ENCODE measurements at places on chromosomes 2 and 18.
A peak's percentile ranks its signal among the peaks of the same experiment; 100 is the strongest.

- no peak for DNase-seq
Measured at GRCh38 chr2:62631160-62632085, 74.1 kb upstream of the EHBP1 start.

DNA sequence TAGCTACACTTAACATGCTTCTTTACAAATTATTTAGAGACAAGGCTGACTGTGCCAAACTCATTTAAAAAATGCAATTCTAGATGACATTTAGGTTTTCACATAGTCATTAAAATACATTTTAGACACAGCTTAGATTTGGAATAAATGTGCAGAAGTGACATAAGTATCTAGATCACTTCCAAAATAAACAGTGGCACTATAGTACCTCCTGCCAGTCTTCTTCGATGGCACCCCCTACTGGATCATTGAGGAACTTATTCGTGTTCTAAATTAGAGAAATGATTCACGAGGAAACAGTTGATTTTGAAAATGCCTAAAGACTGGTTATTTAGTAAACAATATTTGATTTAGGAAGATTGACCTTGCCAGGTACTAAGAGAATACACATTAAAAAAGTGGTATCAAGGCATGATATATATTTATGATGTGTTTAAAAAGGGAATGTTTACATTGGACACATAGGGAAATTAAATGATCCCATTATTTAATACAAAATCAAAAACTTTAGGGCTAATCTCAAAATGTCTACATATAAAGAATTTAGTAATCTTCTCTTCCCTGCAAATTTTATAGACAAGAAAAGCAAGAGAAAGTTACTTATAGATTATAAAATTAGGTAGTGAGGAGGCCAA, 323.9 kb downstream of the XIRP2 start:
- DNase-seq = peak; percentile 35

GRCh38 chr2:65416945-65417344, 15.5 kb downstream of the SPRED2 start:
- DNase-seq = no peak

GRCh38 chr2:156322686-156323231, 9.8 kb downstream of the NR4A2 start:
- DNase-seq = no peak

- no peak for DNase-seq
Measured at GRCh38 chr18:60684843-60685513, 312.4 kb upstream of the MC4R start.

GRCh38 chr2:210503001-210503623, 26.6 kb upstream of the LANCL1 start:
- DNase-seq = peak; percentile 15

- DNase-seq = no peak
Measured at GRCh38 chr2:64214281-64215115, 70.3 kb upstream of the PELI1 start.

DNA sequence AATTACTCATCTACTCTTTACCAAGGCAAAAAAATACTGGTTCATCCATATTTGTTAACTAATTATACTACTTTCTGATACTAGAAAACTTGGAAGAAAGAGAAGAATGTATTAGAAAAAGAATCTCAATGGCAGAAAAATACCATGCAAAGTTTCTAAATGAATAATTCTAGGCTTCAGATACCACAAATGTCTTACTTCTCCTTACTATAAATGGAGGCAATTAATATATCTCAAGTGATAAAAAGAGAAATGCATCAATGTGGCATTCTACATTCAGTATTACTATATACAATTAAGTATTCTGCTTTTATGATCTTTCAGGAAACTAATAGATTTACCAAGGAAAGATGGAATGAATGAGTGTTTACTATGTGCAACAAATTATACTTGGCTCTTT, 85.5 kb downstream of the ITSN2 start:
- DNase-seq = no peak

GRCh38 chr2:54977149-54977548, 73.1 kb downstream of the RTN4 start:
- no peak for DNase-seq

DNA sequence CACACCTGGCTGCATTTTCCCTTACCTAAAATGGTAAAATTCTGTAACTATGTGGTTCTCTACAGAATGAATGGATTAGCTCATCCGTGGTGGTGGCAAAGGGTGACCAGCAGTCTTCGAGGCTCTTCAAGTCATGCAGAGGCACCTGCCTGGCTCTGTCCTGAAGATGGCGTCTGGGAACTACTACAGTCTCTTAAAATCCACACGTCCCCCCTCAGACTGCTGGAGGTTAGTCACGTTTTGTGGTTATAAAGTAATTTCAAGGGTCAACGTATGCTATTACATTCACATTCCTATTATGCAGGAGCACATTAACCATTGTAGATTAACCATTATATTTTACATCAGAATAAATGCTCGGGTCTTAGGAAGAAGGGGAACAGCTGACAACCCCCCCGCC, 616.7 kb downstream of the GALR1 start:
- DNase-seq = no peak

- DNase-seq = no peak
Measured at GRCh38 chr2:20196053-20196656, 28.8 kb downstream of the SDC1 start.

DNA sequence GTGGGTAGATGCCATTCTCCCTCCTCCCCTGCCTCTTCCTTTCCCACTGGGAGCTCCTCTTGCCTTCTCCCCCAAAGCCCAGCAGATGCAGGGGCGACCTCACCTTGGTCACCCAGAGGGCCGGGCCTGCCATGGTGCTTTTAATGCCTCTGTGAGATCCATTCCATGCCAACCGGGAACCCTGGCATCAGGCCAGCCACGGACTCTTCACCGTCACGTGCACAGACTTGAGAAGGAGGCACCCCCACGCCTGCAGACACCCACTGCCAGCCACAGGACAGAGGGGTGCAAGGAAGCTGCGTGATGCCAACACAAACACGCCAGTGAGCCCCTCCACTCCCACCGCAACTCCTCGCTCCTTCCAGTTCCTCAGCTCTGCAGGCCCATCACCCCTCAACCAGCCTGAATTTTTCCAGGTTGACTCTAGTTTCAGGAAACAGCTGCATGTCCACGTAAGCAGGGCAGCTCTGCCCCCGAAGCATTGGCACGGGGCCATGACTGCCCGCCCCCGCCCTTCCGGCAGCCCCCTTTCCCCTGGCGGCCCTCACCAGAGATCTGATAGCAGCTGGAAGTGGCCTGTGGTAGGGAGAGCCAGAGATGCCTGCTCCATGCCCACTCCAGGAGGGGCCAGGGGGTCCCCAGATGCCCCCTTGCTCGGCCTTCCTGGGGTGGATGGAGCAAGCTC, 50.8 kb downstream of the DNMT3A start:
- DNase-seq = no peak

GRCh38 chr2:69985216-69985615, 23.8 kb upstream of the ASPRV1 start:
- no peak for DNase-seq

DNA sequence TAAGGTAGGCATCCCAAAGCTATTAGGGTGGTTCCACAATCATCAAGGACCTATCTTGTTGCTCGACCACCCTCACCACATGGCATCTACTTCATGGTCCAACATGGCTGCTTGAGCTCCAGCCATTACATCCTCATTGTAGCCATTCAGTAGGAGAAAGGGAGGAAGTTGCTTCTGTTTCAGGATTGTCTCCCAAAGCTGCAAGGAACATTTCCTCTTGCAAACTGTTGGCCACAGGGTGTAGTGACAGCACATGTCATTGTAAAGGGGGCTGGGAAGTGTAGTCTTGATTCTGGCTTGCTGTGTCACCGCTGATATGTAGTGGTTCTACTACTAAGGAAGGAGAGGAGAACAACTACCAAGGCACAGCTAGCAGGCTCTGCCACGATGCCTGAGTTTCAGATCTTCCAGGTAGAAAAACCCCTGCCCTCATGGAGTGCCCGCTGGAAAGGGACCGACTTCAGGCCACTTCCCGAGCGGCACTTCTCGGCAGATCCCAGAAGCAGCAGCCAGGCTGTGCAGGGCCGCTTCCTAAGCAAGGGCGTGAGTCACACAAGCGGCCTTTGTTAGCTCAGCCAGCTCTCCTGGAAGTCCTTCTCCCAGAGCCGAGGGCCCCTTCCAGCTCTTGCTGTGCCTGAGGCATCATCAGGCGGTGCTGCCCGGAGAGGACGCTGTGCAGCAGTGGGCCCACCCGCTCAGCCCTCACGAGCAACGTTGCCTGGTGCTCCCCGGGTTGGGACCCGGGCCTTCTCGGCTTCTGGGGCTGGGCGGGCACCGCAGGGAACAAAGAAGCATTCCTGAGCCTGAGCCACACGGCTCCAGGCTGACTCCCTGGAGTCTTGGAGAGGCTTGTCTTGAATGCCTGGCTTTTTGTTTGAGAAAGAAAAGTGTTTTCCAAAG, 58.2 kb downstream of the HS6ST1 start:
- DNase-seq = no peak

Data from Caki2 (cell line).